ENCODE measurements at places on chromosomes 3 and 15.
A peak's percentile ranks its signal among the peaks of the same experiment; 100 is the strongest.

- DNase-seq: no peak
Observed at GRCh38 chr15:68204776-68205557, at the start of gene CALML4. CALML4 (minus strand) TSS chr15:68205332; CDS start chr15:68205247, 85 bp downstream.

GRCh38 chr15:67331676-67332075 is 77.1 kb downstream of the IQCH start:
- DNase-seq: no peak

GRCh38 chr3:42706721-42707619 is 4.4 kb upstream of the HHATL start:
- no peak for DNase-seq

DNA sequence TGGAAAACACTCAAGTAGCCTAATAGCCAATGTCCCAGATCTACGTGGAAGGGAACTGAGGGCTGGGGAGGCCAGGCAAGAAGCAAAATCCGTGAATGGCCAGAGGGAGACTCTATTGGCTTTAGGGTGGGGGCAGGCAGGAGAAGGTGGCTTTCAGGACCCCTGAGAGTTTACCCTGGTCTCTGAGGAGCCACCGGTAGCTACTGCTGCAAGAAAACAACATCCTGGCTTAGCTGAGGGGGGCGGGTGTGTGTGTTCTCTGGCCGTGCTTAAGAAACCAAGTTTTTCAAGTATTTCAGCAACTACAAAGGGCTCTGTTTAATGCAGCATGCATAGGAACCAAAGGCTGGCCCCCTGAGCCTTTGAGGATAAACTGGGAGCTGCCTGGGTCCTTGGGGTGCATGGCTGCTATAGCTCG is 47.6 kb upstream of the TRPM1 start:
- DNase-seq: no peak

DNA sequence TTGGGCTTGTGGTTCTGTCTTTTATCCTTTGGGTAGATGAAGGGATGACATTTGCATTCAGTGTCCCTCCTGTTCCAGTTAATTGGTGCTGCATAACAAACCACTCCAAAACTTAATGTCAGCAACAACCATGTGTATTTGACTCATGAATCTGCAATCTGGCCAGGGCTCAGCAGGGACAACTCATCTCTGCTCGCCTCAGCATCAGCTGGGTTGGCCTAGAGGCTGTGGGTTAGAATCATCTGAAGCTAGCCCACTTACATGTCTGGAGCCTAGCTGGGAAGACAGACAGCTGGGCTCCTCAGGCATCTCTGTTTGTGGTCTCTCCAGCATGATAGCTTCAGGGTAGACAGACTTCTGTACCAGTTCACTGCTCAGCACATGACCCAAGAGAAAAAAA is 92.0 kb downstream of the TMEM108 start:
- DNase-seq: no peak

- DNase-seq: no peak
Observed at GRCh38 chr3:149883134-149883533, 70.1 kb downstream of the RNF13 start.

GRCh38 chr15:51879555-51879954 is 50.1 kb downstream of the TMOD3 start:
- DNase-seq: no peak

DNA sequence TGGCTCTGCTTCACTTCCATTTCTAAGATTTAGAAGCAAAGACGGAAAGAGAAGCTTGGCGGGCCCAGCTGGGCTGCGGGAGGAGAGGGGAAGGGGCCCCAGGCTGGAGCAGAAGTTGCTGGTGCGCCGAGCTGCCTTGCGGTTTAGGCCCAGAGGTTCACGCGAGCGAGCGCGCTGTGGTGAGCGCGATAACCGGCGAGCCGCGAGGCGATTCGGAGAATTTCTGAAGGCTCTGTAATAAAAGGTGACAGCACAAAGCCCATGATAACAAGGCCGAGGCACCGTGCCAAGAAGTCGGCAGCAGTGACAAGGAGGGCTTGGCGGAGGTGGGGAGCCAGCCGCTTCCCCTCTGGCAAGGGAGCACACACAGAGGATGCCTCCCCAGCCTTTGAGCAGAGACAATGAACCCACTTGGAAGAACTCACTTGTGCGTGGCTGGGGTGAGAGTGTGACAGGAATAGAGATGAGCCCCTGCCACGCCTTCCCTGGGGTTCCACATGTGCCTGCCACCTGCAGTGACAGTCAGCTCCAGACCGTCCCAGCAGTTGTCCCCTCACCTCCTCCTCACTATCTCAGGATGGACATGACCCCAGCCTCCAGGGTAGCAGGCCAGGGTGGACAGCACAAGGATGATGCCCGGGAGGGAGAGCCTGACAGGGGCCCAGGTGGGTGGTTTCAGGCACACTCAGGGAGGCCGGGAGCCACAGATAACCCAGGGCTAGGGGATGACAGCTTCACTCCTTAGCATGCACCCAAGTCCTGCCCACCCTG is 315.2 kb downstream of the UACA start:
- DNase-seq: no peak

DNA sequence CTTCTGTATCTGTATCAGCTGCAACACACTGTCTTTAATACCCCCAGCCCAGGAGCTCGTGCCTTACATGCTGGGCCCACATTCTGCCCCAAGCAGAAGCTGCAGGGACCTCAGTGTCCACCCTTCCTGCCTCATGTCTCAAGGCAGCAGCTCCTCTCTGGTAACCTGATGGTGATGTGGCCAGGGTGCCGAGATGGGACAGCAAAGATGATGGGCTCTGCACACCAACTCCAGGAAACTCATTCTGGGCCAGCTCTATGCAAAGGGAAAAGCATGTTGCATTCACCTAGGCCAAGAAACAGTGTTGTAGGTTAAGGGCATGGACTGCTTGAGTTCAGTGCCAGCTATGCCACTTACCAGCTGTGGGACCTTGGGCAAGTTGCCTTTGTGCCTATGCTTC is 79.5 kb upstream of the PRR23C start:
- no peak for DNase-seq

- no peak for DNase-seq
Observed at GRCh38 chr15:40472171-40472727, 1.5 kb downstream of the CHST14 start.

GRCh38 chr3:156620901-156621300 is 53.5 kb upstream of the TIPARP start:
- DNase-seq: no peak

DNA sequence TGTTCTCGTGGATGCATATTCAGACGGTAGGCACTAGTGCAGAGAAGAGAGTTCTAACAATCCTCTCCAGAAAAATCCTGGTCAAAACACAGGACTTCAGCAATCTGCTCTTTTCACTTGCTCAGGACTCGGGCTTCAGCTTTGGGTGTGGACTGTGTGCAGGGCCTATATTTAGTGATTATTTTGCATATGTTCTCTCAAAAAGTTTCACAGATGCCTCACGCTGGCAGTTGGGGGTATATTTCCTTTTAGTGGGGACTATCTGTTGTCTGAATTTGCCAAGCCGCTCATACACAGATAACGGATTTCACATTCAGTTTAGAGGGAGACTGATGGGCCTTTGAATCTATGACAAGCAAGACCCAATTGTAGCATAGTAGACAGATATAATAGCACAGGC is 54.4 kb upstream of the LRRN1 start:
- DNase-seq: no peak

DNA sequence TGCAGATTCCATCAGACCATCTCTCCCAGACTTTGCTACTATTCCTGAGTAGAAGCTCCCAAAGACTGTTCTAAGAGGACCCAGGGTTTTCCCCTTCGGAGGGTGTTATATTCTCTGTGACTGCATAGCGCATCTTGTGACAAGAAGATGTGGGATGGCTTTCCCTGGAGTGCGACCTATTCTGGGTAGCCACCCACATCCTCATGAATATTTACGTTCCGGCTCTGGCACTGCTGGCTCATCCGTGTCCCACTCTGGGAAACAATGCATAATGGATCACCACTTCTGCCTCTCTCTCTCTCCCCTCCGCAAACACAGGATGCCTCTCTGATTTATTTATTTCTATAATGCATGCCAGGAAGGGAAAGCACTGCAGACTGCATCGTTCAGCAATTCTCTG is 166.1 kb downstream of the PYDC2 start:
- no peak for DNase-seq

DNA sequence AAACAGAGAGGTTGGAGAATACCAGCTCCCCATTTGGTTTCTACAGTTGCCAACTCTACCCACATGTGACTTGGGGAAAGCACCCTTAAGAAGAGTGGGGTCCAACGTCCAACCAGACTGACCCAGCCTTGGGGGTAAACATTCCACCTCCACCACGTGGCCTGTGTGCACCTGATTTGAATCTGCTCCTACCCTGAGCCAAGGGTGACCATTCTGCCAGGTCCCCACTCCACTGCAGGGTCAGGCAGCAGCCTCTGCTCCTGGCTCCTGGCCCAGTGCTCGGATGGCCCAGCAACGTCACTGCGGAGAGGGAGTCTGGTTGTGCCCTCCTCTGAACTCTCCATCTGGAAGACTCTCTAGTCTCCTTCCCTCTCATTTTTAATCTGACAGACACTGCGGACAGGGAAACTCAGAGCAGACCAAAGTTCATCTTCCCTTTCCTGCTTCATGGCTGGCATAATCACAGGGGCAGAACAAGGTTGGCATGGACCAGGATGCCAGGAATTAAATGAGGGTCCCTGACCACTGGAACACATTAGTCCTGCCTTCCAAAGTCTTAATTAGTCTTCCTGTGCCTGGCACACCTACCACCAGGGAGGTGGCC is 29.4 kb downstream of the FHIT start:
- DNase-seq: no peak

- DNase-seq: no peak
Observed at GRCh38 chr3:120673116-120673515, 8.9 kb downstream of the HGD start.

DNA sequence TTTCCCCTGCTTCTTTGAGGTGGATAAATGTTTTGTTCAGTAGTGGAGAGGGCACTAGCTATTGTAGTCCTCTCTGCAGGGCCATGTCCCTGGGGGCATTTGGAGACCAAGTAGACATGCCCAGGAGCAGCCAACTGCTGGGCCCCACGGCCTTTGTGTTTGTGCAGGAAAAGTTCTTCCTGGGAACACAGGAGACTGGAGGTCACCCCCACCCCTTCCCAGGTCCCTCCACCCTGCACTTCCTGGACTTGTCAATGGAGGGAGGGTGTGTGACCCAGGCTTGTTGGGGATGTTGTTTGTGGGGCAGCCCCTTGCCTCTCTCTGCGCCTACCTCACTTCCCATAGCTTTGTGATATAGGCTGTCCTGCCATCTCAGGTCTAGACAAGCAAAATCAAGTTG is 317.0 kb upstream of the LRRFIP2 start:
- DNase-seq: no peak

DNA sequence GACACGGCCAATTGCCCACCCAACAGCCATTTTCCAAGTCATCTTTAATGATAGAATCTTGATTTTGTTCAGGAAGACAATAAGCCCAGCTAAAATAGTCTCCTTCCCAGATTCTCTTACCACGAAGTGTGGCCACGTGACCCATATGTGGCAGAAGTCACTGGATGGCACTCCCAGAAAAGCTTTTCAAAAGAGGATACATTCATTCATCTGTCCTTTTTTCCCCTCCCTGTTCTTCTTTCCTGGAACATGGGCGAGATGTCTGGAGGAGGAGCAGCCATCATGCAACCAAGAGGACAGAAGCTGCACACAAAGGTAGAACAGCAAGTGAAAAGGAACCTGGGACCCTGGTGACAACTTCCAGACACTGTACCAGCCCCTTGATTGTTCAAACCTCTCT is 174.7 kb downstream of the UACA start:
- no peak for DNase-seq

- no peak for DNase-seq
Observed at GRCh38 chr3:169383770-169384169, 279.7 kb downstream of the MECOM start.

GRCh38 chr15:70651303-70651845 is 112.0 kb downstream of the UACA start:
- no peak for DNase-seq

GRCh38 chr3:18892047-18892446 is 256.3 kb upstream of the KCNH8 start:
- DNase-seq: no peak

- DNase-seq: peak; percentile 6
Observed at GRCh38 chr3:81302045-81302444, 459.4 kb downstream of the GBE1 start.

GRCh38 chr3:123611082-123611481 is 26.2 kb upstream of the HACD2 start:
- no peak for DNase-seq

DNA sequence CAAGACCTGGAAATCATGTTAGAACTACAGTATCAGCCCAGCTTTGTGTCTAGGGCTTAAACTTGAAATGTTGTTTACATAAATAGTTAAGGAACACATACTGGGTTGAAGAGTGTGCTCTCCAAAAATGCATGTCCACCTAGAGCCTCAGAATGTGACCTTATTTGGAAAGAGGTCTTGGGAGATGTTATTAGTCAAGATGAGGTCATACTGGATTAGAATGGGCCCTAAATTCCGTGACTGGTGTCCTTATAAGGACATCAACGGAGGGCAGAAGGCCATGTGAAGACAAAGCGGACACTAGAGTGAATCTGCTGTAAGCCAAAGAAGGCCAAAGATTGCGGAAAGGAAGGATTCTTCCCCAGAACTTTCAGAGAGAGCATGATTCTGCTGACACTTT is 759.2 kb upstream of the CFAP20DC start:
- DNase-seq: no peak

- no peak for DNase-seq
Observed at GRCh38 chr3:115160295-115160694, 13.2 kb upstream of the ZBTB20 start.

GRCh38 chr15:90301707-90302300 is 36.3 kb downstream of the NGRN start:
- no peak for DNase-seq

- no peak for DNase-seq
Observed at GRCh38 chr3:143123353-143123984, 3.9 kb downstream of the CHST2 start.

DNA sequence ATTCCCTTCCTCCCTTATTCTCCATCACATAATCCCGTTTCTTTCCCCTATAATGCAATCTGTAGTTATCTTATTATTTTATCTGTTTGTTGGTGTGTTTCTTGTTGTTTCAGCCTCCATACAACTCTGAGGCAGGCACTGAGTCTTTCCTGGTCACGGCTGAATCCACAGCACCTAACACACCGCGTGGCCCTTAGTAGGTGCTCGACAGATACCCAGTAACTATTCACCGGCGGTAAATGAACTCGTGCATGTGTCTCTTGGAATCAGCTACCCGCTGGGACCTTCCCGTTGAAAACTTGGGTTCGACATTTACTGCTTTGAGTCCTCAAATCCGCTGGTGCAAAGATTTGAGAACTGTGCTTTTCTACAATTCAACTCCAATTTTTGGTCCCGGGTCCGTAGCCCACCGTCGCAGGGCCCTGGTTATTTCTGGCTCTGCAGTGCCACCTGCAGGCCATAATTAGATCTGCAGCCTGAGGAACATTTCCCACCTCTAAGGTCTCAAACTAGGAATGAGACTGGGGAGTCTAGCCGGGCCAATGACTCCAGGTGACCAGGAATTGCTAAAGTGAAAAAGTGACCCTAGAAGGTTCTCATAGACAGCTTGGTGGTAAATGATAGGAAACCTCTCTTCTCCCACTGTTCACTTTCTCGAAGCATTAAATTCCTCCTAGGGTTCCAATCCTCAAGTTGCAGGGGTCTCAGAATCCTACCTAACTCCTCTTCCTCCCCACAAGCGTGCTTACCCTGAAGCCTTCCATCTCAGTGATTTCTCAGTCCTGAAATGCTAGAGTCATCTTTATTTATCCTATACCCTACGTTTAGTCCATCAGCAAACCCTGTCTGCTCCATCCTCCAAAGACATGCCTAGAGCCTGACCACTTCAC is 40.0 kb upstream of the TRH start:
- peak; percentile 26 for DNase-seq
